NCI-H526 (cell line): ENCODE measurements at places on chromosomes 5 and 9.

DNA sequence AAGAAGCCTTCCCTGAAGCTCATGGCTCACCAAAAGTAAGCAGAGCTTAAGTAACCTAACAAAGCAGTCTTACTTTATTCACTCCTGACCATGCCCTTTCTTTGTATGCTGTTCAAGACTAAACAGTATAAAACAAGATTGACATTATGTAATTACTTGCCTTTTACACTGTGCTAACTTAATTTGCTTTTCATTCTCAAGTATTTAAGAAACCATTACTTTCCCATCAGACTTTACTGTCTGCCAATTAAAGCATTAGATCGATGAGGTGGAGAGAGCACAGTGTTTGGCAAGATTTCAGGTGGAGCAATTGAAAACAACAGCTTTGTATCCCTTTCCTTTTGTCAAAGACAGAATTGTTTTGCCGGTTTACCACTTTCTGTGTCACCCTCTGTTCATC lies 98.2 kb downstream of the RORB start:
- DNase-seq: no peak

DNA sequence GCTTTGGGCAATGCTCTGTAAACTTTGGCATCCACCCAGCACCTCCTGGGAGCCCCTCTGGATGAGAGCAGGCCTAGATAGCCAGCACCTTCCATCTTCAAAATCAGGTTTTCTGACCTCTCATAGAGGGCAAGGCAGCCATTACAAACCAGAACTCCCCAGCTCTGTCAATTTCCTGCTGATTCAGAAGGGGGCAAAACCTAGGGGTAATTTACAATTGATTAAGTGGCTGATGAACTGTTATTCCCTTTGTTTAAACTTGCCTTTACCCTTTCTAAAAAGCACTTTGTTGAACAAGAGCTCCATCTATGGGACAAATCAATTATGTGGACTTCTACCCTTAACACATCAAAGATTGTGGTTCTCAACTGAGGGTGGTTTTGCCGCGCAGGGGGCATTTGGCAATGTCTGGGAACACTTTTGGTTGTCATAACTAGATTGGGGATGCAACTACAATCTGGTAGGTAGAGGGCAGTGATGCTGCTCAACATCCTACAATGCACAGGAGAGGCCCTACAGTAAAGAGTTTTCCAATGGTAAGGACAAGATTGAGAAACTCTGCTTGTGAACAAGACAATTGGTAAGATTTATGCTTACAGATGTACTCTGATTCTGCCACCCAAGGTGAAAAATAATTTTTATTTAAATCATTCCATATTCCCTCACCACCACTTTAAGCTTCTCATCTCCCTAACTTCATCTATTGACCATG lies 184.1 kb downstream of the MARCHF11 start:
- no peak for DNase-seq

- no peak for DNase-seq
Observed at GRCh38 chr9:83459830-83460229, 78.4 kb downstream of the FRMD3 start.

DNA sequence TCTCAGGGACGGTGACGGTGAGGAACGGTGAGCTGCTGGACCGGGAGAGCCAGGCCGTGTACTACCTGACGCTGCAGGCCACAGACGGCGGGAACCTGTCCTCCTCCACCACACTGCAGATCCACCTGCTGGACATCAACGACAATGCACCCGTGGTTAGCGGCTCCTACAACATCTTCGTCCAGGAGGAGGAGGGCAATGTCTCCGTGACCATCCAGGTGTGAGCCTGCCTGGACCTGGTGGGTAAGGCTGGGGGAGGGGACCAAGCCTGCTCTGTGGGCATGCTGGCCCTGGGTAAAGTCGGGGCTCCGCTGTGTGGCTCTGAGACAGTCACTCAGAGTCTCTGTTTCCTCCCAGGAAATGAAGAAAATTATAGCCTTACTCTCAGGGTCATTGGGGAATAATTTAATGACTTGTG lies 29.3 kb downstream of the CDHR2 start:
- DNase-seq: peak; percentile 38

GRCh38 chr5:64854855-64855254 lies 86.1 kb downstream of the CWC27 start:
- DNase-seq: no peak

DNA sequence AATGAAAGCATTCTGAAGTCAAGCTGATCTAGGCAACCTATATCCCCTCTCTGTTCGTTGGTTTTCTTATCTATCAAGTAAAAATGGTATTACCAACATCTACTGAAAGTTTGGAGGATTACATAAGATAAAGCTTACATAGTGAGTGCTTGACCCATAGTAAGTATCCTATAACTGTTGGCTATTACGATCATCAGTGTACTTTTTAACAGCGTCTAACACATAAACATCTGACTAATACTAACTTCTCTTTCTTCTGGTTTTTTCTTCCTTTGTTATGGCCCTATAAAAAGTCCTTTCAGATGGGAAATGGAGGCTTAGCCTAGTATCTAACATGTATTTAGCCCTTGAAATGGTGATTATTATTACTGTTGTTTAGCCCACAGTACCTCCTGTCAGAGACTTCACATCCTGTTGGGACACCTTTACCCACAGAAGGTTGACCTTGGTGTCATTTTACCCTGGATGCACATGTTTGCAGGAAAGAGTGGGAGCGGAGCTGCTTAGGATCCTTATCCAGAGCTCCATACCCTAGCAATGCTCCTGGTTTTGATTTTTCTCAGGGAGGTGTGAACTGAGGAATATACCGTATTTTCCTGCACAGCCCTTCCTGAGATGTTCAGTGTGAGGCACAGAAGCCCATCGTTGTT lies 6.0 kb downstream of the INSYN2B start:
- no peak for DNase-seq

DNA sequence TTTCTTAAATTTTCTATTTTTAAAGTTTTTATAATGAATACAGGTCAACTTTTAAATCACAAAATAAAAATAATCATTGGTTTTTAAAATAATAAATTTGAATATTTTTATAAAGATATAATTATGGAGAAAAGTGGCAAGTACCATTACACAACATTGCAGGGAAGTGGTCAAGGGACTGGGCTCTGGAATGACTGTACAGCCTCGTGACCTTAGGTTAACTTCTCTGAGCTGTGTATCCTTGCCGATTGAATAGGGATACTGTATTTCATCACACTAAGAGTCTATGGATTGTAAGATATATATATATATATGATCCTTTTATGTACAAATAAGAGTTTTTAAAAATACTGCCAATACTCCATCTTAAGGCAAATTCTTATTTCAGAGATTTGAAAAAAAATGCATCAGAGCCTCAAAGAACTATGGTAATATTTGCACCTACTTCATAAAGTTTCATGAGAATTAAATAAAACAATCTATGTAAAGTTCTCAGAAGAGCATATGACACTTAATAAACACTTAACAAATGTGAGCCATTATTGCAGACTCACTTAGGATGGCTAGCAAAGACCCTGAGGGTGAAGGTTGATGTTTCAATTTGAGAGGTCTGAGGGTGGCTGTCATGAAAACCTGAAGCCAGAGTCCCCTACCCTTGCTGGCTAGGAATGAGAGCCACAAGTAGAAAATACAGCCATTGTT lies 136.5 kb downstream of the CCDC192 start:
- no peak for DNase-seq

GRCh38 chr5:62326702-62327101 lies 20.7 kb downstream of the KIF2A start:
- no peak for DNase-seq

DNA sequence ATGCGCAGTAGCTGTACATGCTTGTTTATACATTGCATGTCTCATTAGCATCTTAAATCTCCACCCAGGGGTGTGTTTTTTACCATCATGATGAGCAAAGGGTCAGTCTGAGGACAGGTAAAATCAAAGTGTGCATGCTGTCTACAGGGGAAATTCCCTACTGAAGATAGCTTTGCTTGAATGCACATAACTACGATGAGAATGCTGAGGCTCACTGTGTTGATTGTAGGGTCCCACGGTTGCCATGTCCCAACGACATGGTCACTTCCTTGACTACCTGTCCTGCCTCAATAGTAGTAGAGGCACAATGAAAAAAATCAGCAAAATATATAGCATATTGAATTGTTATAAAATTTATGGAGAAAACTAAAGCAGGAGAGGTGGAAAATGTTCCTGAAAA lies 95.6 kb upstream of the TUSC1 start:
- no peak for DNase-seq

- no peak for DNase-seq
Observed at GRCh38 chr5:174491761-174492350, 232.5 kb upstream of the MSX2 start.

DNA sequence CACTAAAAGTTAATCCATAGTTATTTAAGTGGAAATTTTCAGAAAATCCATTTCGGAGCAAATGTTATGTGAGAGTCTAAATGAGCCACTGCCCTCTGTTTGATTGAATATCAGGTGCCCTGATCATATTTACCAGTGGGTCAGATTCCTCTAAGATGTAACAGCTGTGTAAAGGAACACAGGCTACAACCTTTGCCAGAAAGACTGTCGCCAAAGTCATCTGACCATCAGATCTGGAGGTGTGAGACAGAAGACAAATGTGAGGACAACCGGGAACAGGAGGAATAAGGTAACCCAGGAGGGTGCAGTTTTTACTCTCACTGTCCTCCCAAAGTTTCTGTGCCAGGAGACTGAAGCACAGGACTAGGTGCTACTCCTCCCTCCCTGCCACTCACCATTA lies 90.8 kb downstream of the CAAP1 start:
- no peak for DNase-seq

DNA sequence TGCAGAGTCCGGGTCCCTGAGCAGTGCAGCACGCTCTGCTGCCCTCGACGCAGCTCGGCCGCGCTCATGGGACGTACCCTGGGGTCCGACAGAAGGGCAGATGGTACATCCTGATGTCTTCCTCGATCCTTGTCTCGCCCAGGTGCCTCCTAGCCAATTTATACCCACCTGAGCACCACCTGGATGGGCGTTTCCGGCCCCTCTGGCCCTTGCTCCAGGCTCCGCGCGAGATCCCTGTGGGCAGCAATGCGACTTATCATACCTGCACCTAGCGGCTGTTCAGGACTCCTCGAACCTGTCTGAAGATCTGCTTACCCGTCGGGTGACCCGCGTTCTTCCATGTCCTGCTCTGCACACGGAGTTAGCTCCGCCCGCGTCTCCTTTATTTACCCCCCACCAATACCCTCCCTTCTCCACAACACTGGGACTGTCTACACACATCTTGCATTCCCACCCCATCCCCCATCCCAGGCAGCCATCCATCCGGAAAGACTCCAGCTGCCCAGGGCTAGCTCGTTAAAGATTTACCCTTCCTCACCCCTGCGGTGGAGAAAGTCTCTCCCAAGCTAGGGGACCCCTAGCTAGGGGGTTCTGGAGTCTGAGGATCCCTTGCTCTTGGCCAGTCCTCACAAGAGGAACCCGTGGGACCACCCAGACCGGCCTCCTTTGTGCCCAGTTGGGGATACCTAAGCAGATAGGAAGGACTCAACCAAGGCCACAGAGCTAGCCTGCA lies at the start of gene KIF12:
KIF12 (minus strand) TSS at position 357 of the 733 bp plus-strand sequence; CDS start at position 341, 16 bp downstream.
- peak; percentile 78 for DNase-seq

DNA sequence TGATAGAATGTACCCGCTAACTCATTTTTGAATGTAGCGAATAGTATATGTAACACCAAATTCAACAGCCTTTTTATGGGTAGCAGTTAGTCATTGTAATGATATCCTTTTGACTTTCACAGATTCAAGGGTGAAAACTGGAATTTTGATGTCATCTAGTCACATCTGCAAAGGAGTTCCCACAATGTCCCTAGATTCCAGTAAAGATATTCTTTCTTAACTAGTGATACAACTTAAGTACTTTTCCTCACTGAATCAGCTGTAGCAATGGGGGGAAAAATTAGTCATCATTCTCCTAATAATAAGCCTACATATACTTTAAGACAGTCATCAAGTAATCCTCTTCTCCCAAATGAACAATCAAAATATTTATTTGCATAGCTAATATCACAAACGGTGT lies 11.5 kb upstream of the SSBP2 start:
- DNase-seq: no peak

- no peak for DNase-seq
Observed at GRCh38 chr9:110414471-110414870, 76.8 kb upstream of the TXNDC8 start.

- no peak for DNase-seq
Observed at GRCh38 chr9:126531035-126531571, 82.6 kb upstream of the LMX1B start.

DNA sequence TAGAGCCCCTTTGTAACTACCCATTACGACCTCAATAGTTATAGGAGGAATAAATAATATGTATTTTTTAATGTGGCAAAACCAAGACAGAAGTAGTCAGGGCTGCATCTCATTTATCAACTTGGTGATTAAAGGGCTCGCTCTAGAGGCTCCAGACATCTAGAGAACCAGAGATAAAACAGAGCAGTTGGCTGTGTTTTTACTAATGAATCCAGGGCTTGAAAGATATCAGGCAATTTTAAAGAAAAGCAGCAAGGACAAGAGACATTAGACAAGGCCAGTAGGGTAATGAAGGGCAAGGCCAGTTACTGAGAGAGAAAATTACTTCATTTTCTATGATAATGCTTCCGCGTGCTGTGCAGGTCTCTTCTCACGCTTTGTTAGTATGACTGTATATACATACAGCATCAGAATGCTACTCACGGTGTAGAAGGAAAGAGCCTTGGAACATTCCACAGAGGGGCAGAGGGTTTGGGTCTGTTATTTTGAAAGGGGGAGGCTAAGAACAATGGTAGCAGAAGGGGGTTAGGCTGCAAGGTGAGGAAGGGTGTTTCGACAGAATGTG lies 110.4 kb downstream of the SEMA6A start:
- DNase-seq: no peak

GRCh38 chr5:174211277-174211626 lies 165.7 kb downstream of the NSG2 start:
- DNase-seq: no peak

DNA sequence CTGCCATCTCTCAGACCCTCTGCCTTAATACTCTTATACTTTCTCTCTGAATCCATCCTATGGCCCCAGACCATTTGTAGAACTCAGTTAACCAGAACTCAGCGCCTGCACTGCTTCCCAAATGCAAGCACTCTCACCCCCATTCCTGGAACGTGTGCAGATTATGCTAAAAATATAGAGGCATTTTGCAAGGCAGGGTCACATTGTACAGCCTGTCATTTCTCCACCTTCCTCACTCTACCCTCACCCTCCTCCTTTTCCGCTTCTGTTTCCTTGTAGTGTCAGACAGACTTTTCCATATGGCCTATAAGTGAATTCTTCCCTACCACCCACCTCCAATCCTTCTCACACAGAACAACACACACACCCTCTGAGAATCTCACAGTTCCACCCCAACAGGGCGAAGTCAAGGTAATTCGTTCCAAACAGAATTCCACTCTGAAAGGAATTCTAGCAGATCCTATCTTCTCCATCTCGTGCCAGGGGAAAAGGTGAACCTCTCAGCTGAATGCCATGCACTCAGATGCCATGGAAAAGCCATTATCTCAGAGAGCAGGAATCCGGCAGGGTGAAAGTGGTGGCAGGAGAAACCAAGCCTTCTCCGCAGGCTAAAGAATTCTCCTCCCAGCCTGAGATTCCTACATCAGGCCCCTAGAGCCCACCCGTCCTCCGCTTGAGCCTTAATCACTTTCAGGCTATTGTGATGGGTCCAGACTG lies 25.3 kb downstream of the GGTA1 start:
- DNase-seq: no peak

GRCh38 chr5:35856765-35857351 lies at the start of gene IL7R:
TSS of gene IL7R (plus strand) at chr5:35856891. CDS start at chr5:35856978, 87 bp downstream.
- DNase-seq: no peak
